Stimulated activated CD4-positive, alpha-beta T cell treated with anti-CD3 and anti-CD28 coated beads, Interleukin-1b, Interleukin-23, amount 100 ng/mL, for 4 hours (primary cell): ENCODE measurements at places on chromosomes 4 and X.

GRCh38 chr4:169256101-169256612, 14.6 kb downstream of the SH3RF1 start:
- DNase-seq, result no peak

GRCh38 chrX:109987884-109988283, 15.0 kb upstream of the TMEM164 start:
- no peak for DNase-seq

GRCh38 chr4:39342731-39343130, 23.4 kb downstream of the RFC1 start:
- no peak for DNase-seq

- no peak for DNase-seq
These were observed 483.0 kb upstream of the NDST4 start for GRCh38 chr4:115596265-115597001.

- DNase-seq, result no peak
These were observed 136.6 kb downstream of the PDGFRA start for GRCh38 chr4:54365691-54366090.
